Stimulated activated memory B cell treated with anti-CD40 and anti-IgM and Interleukin-4, amounts not matched to agents 10 μg/mL and 1 μg/mL and 100 μg/mL, for 72 hours (primary cell): ENCODE measurements at places on chromosomes 1 and 21.

GRCh38 chr1:76209238-76209637, 134.7 kb downstream of the ST6GALNAC3 start:
- no peak for ATAC-seq

GRCh38 chr21:35833991-35834390, 226.3 kb downstream of the SETD4 start:
- ATAC-seq: no peak

- no peak for ATAC-seq
These were observed 8.7 kb downstream of the CTXND2 start for GRCh38 chr1:150895618-150896017.

DNA sequence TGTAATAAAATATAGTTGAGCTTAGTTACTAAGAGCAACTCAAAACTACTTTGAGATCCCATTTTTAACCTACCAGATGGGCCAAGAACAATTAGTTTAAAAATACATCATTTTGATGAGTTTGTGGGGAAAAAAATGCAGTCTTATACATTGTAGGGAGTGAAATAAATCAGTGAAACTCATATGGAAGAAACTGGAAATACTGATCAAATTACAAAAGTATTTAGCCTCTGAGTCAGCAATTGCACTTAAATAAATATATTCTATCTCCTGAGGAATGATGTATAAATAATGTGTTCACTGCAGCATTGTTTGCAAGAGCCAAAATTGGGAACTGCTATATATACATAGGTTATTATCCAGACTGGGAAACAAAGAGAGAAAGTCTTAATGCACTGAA, 4.6 kb upstream of the SMCP start:
- ATAC-seq: no peak

DNA sequence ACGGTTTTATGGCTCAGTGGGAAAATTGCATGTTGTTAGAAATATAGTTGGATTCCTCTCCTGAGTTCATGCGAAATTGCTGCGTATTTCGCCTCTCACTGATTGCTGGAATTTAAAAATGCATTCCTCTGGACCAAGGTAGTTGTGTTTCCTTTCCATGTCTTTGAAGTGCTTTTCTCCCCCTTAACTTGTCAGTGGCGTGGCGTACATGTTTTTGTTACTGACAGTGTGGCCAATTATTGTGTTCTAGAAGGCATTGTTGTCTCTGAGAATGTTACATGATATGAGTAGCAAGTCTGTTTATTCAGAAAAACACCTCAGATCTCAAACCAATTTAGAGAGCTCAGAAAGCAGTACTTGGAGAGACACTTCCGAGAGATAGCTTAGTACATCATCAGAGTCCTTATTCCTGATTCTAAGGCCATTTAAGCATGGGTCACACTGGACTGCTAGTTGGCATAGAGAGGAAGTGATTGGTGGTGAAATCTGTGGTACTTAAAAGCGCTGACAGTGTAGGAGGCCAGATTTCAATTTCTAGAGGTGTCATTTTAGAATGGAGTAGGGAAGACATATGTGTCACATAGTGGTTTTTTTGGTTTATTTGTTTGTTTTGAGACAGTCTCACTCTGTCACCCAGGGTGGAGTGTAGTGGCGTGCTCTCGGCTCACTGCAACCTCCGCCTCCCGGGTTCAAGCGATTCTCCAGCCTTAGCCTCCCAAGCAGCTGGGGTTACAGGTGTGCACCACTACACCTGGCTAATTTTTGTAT, 184.4 kb downstream of the RYR2 start:
- ATAC-seq: no peak

DNA sequence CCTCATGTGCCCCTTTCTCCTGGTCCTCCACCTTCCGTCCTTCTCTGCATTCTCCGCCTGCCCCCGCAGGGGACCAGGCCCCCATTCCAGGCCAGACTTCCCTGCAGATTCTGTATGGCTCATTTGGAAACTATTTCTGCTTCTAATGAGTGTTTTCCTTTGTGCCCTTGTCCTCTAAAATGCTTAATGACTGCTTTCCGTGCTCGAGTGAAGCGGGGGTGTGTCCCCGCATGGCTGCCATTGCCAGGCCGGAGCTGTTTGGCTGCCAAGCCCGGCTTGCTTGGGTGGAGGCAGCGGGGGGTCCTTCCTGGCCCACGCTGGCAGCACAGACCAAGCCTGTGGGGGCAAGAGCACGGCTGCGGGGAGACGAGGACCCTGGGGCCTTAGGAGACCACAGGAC, 299.3 kb upstream of the VAMP3 start:
- no peak for ATAC-seq

DNA sequence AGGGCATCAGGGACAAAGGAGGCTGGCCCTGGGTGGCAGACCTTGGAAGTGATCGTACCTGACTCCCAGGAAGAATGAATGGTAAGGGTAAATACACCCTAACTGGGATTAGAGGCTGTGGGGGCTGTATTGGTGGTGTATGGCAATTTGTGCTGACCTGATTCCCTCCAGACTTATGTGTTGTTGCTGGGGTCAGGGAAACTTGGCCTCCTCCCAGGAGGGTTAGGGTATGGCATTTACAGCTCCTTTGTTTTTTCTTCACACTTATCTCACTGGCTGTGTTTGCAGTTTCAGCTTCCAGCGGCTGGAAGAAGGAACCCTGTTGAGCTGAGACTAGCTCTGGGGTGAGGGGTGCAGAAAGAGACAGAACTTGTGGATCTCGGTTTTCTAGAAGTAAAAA, 8.2 kb downstream of the VANGL1 start:
- no peak for ATAC-seq

- no peak for ATAC-seq
These were observed 16.9 kb upstream of the VAMP3 start for GRCh38 chr1:7754234-7754633.

DNA sequence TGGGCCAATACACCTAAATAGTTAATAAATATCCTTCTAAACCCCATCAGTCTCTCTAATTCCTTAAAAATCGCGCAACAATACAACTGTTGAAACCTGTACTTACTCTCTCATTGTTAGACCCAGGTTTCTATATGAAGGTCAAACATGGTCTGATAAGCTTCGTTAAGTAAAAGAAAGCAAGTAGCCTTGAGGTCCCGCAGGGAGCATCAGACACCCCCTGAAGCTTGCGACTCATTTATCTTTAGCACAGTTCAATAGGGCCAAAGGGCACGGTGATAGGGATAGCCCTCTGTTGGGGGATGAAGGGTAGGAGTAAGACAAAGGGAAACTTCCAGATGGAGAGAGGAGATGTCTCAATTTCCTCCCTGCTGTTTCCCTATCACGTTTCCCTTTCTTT, 27.3 kb upstream of the THEM4 start:
- ATAC-seq: no peak

DNA sequence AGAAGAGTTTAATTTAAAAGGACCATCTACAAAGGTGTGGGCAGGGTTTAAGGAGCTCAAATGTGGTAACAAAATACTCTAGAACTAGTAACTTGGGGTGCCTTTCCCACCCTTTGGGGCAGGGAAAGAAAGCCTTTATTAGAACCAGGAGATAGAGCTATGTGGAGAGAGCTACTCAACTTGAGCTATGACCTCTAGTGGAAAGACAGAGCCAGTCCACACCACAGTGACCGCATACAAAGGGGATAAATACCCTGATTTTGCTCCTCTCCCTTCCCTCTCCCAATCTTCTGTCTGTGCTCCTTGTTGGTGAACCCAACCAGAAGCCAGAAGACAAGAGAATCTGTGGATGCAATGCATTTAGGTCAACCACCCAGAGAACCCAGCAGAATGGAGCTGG, 54.4 kb upstream of the JAK1 start:
- no peak for ATAC-seq
